PC-3 (cell line): ENCODE measurements at places on chromosomes 13 and 19.

- DNase-seq: peak; percentile 91
These were observed 1.3 kb downstream of the B3GNT3 start for GRCh38 chr19:17796013-17796837.

DNA sequence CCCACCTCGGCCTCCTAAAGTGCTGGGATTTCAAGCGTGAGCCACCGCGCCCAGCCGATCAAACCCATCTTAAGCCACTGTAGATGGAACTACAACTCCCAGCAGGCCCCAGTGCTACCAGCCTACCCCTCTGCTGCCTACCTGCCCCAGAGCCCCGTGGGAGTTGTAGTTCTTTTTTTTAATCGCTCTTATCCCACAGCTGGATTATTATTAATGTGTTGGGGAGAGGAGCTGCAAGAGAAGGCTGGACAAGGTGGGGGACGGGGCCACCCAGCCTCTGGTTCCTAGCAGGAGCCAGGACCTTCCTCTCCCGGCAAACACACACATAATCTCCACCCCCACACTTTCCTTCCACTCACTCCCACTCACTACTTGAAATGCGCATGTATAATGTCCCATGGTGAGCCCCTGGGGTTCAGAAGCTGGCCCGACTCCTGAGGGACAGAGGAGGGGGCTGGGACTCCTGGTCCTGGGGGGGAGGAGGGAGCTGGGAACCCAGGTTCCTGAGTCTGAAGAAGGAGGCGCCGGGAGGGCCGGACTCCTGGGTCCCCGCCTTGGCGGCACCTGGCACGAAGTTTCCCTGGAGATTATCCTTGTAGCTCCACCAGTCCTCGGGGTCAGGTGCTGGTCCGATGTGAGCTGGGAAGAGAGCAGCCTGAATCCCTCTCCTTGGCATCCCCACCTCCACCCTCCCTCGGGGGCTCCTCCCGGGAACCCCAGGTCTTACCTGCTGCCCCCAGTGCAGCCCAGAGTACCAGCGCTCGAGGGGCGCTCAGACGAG lies 958 bp downstream of the CA11 start:
- DNase-seq: peak; percentile 63

DNA sequence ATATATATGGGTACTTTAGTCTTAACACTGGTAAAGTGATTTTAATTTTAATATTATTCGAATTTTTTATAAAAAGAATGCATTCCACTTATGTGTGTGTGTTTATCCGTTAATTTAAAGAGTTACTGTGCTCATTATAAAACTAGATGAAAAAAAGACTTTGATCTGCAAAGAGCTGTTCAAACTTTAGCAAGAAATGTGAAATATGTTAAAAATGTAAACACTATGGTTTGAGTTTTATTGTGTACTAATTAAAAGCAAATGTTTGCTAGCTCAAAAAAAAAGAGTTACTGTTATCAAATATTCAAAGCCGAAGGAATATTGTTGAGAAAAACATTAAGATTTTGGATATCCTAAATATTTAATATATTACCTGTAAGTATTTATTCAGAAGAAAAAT lies 34.5 kb downstream of the UFM1 start:
- DNase-seq: no peak

DNA sequence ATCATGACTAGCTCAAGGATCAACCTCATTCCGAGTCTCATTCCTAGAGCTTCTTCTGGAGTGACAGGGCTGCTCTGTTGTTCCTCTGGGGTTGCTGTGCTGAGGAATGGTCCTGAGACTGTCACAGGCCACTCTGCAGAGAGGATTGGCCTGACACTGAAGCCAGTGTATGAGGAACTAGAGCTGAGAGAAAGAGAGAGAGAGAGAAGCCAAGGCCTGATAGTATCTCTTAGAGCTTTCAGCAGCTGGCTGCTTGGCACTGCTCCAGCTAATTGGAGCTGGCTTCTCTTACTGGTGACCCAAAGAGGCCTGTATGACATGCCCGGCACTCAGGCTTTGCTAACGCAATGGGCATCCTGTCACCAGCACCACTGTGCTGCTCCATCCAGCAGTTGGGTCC lies 73.4 kb upstream of the FLT1 start:
- no peak for DNase-seq
